ENCODE measurements at places on chromosomes 5 and 9. TPM values are rescaled to one million over a fixed set of nuclear protein-coding genes. Genes with fewer than 3 reads are reported as not detected.

- no peak for DNase-seq
Observed at GRCh38 chr9:74333384-74334032, 163.6 kb upstream of the RORB start.

- peak; percentile 37 for DNase-seq
Observed at GRCh38 chr9:132791699-132792240, 86.3 kb downstream of the AK8 start.

DNA sequence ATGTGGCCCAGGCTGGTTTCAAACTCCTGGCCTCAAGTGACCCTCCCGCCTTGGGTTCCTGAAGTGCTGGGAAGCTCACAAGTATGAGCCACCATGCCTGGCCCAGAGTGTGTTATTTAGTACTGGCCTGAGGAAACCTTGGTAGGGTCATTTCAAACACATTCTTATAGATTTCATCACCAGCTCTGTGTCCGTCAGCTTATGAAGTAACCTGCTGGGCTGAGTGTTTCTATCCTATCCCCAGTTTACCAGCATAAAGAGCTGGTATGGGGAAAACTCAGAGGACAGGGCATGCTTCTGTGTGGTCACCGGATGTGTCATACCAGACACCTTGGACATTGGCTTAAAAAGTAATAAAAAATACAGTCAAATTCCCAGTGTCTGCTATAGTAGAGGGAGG lies 45.3 kb downstream of the PTPN3 start:
- no peak for DNase-seq

DNA sequence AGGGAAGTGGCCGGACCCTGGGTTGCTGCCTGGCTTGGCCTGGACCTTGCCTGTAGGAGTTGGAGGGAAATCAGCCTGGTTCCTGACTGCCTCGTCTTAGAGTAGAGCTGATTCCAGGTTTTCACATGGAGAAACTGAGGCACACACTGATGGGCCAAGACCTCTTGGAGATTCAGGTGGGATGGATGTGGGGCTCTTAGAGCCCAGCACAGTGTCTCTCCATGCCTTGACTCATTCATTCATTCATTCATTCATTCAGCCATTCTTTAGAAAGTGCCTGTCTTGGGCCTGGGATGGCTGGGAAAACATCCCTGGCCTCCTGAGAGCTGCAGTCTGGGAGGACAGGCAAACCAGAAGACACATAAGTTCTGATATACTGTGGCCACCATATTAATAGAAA lies 2.2 kb downstream of the LRRC8A start:
- no peak for DNase-seq

DNA sequence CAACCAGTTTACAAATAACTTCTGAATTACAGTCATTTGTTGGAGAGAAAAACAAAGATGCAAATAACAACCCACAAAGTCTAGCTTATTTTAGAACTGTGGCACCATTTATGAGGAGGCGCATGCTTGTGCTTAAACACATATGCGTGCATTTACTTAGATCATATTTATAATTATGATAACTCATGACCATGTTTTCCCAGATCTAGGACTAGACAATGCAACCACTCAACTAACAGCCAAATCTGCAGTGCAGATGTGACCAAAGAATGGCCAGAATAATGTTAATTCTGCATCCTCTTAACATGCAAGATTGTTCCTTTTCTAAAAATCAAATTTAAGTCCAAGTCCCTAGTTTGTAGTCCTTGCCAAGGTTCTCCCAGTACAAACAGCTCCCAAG lies 167.3 kb upstream of the FST start:
- no peak for DNase-seq

DNA sequence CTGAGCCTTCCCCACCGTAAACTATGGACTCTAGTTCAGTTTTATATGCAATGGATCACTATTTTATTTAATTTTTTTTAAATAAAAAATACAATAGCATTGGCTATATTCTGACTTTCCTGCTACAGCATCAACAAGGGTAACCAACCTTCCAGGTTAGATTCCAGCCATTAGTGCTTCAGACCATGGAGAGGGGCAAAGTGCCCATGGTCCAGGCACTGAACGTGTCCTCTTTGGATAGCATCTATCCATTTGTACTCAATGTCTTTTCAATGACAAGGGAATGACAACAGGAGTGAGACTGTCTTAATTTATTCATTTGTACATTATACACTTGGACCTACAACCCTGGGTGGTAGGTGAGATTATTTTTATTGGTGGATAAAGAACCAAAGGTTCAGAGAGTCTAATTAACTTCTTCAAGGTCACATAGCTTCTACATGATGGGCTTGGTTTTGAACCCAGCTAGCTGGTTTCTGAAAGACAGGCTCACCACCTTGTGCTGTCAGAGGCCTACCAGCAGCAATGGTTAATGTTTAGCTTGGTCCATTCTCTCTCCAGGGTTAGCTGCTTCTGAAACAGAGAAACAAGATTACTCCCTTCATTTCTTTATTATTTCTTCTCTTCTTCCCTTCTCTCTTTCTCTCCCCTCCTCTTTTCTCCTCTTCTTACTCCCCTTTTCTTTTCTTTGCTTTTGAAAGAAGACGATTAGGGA lies 11.5 kb downstream of the TMEM171 start:
- DNase-seq, result no peak

DNA sequence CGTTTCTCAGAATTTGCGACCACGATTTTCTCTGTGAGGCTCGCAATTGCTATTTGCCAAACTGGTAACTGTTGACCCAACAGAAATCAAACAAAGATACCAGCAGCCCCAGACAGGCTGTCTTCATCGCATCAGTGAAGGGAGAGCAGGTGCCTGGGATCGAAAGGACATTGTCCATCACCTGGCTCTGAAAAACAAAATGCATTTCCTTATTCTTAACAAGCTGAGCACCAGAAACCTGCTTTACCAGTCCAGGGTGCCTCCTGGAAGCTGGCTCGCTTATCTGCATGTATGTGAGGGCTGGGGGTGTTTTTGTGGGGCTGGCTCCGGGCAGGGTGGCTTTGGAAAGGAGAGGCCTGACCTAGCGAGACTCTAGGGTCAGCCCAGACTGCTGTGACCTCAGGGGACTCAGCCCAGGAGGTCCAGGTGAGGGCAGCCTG lies 24.7 kb downstream of the WWC1 start:
- no peak for DNase-seq

DNA sequence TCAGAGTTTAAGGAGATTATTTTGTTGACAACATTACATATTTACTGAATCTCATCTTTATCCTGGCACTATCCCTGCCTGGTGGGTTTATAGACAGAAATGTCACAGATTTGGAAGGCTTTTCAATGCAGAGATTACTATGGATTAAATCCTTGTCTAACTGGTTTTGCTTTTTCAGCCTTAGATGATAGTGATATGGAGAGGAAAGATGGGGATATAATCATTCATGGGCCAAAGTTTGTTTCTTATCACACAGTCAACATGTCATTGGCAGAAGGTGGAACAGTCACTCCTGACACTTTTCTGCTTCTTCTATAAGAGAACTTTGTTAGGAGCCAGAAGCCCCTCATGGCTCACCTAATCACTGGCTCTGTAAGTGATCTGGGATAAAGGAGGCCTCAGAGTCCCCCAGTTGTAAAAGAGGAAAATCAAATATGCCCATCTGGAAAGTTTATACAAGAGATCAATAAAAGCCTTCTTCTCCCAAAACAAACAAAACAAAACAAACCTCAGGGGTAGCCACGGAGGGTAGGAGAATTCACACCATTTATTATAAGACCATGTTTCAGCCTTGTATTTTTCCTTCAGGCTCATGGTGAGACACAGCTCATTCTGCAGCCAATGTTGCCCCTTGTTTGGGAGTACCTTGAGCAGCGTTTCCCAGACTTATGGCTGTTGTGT lies 101.2 kb downstream of the PCSK1 start:
- no peak for DNase-seq

GRCh38 chr9:18893046-18893445 lies 140.0 kb downstream of the SAXO1 start:
- DNase-seq, result no peak

DNA sequence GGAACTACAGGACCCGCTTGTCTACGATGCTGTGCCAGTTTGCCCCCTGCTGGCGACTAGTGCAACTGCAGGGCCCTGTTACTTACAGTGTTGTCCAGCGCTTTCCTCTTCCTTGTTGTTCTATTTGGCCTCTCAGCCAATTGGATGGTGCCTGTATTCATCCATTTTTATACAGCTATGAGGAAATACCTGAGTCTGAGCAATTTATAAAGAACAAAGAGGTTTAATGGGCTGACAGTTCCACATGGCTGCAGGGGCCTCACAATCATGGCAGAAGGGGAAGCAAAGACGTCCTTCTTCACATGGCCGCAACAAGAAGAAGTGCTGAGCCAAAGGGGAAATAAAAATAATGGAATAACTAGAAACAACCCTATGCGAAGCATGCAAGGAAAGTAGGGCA lies 78.7 kb upstream of the PLEKHG4B start:
- DNase-seq, result no peak

DNA sequence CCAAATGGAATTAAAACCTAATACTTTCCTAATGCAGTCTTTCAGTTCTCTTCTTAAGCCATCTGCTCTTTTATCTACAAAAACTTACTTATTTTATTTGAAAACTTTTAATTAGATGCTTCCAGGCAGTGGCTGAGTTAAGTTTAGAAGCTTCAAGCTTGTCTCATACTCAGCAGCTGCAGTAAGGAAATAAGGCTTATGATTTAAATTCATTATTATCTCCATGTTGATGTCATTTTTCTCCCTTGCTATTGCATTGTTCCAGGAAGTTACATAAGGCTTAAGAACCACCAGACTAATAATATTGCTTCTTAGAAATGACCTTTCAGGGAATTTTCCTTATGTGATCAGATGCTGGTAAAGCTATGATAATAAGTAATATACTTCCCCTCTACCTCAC lies 119.6 kb downstream of the PPP2R2B start:
- no peak for DNase-seq

DNA sequence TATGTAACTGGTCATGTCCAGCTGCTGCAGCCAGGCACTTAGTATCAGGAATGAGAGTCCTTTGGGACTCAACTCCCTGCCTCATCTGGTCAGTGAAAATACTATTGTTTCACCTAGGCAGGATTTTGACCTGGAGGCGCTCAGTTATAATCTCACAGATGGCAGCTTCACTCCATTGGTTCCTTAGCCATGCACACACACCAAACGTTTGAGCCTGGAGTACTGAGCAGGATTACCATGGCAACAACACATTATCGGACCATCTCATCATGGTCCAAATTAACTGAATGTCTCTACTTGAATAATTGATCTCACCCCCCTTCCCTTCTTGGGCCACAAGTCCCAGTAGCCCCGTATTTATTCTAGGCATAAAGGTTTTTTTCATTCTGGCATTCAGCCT lies 15.0 kb upstream of the SREK1 start:
- DNase-seq, result no peak

DNA sequence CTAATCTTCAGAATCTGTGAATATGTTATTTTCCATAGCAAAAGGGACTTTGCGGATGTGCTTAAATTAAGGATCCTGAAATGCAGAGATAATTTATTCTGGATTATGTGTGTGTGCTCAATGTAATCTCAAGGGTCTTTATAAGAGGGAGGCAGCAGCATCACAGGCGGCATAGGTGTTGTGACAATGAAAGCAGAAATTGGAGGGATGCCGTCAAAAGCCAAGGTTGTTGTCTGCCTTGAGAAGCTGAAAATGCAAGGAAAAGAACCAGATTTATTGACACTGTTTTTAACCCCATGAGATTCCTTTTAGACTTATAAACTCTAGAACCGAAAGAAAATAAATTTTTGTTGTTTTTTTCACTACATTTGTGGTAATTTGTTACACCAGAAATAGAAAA lies 948.5 kb downstream of the TLE4 start:
- no peak for DNase-seq

DNA sequence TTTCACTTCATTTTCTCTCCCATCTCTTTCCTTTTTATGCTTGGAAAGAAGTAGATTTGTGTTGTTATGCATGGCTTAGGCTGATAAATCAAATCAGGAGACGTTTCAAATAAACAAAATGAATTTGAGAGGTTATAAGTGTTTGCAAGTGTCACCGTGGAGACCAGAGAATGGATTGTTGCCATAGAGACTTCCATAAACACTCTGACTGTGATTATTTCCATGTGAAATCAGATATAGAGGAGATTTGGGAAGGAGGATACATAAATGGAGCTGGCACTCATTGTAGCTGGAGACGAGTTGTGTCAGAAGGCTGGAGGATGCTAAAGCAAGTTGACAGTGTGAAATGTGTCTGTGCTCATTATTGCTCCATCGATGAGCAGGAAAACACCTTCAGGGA lies 84.2 kb upstream of the PCSK1 start:
- DNase-seq, result no peak

DNA sequence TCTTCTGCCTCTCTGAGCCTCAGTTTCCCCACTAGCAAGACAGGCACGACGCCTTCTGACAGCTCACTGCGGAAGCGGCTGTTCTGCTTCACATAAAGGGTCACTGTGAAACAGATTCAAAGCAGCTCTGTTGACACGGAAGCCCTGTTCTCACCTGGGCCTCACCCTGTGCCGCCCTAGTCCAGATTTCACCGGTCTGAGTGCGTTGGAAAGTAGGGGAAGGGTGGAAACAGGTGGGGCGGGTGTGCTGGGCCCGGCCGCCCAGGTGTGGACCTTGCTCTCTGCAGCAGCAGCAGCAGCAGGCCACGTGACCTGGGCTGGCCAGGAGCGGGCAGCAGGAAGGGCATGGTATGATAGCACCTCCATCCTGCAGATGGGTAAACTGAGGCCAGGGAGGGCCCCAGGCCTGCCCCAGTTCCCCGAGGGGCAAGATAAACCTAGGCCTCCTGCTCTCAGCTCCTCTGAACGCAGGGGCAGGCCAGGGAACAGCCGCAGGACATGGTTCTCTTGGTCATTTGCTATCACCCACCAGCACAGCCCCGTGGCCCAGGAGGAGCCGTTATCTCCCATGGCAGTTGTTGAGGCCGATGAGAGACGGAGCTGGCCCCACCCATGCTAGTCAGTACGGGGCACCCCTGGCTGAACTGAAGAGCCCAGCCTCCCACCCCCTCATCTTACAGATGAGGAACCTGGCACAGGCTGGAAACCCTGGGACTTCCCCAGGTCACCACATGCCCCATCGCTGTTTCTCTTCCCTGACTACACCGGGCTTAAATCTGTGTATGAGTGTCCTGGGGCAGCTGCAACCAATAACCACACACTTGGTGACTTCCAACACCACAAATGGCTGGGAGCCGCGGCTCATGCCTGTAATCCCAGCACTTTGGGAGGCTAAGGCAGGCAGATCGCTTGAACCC lies 12.1 kb downstream of the PTGES2 start:
- no peak for DNase-seq

Gene KIF2A
- 225 TPM for total RNA-seq

Gene CER1
- not detected for total RNA-seq

Gene EXOC3
- 68.2 TPM for total RNA-seq

Gene TRIP13
- 38.8 TPM for total RNA-seq

Gene ANKRD18A
- total RNA-seq, result 1.5 TPM

Gene SPOCK1
- 0.38 TPM for total RNA-seq

Gene SPINK13
- total RNA-seq, result not detected

Gene ARSI
- total RNA-seq, result not detected

Gene PCDHGB7
- total RNA-seq, result not detected

Gene LRRTM2
- total RNA-seq, result not detected

Gene SH3RF2
- not detected for total RNA-seq

Gene ADAMTS2
- not detected for total RNA-seq

Gene HEXB
- total RNA-seq, result 63.6 TPM

Gene SEMA4D
- total RNA-seq, result 525 TPM
